ENCODE measurements at places on chromosomes 1 and 21. TPM values are rescaled to one million over a fixed set of nuclear protein-coding genes. Genes with fewer than 3 reads are reported as not detected.

The KISS1 gene
- total RNA-seq: not detected

The IL19 gene
- not detected for total RNA-seq

The KCND3 gene
- not detected for total RNA-seq

The NFIA gene
- 0.80 TPM for total RNA-seq

The IL23R gene
- 2.2 TPM for total RNA-seq

The ARHGAP29 gene
- not detected for total RNA-seq

The AMPD2 gene
- total RNA-seq: 90.4 TPM

The AMY1B gene
- not detected for total RNA-seq

The PARS2 gene
- total RNA-seq: 5.0 TPM

The CHIA gene
- not detected for total RNA-seq

The LRRC71 gene
- total RNA-seq: not detected

The NOS1AP gene
- not detected for total RNA-seq

The CHIT1 gene
- 0.94 TPM for total RNA-seq

The S100B gene
- 1.5 TPM for total RNA-seq

The IL10 gene
- not detected for total RNA-seq

The CDC7 gene
- total RNA-seq: 39.7 TPM

The FAM72D gene
- total RNA-seq: 22.7 TPM

The LY9 gene
- total RNA-seq: 8.0 TPM

The KCNC4 gene
- 9.6 TPM for total RNA-seq

The C2CD2 gene
- total RNA-seq: 10.7 TPM

The CASQ2 gene
- not detected for total RNA-seq

The MAP3K6 gene
- total RNA-seq: 7.4 TPM

All from activated CD8-positive, alpha-beta memory T cell treated with anti-CD3 and anti-CD28 coated beads, Interleukin-2, amount 10 ng/mL, durations not matched to agents 7 days and 5 days (primary cell).